ENCODE measurements at places on chromosomes 12 and 14.

DNA sequence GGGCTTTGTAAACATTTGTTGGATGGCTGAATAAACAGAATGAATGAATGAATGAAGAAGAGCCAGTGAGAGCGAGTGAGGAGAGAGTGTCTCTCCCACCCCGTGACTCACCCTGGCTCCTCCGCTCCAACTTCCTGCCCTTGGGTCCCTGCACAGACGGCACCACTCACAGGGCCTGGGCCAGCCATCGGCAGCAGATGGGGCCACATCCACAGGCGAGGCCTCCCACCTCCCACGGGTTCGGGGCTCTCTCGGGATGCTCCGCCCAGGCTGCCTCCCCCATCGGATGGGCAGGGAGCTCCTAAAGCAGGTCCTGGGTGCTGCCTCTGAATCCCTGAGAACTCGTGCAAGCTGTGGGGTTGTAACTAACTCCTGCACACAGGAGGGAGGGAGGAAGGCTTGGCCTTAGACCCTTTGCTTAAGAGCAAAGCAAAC, 41.3 kb downstream of the CCNK start:
- DNase-seq = peak; percentile 32

GRCh38 chr12:112017041-112017440, 3.8 kb downstream of the ERP29 start:
- DNase-seq = no peak

DNA sequence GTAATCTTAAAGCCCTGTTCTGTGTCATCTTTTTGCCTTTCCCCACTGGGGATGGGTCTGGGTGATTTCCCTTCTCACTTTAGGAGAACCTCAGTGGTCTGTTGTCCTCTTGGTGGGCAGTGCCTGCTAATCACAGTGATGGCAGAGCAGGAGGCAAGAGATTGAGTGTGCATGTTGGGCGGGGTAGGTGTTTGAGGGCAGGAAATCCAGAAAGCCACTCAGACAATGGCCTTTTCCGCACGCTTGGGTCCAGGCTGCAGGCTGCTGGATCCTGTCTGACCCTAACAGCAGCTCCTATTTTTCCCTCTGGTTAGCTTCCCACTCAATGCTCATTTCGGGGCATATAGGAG, 13.7 kb upstream of the ITGA5 start:
- no peak for DNase-seq

DNA sequence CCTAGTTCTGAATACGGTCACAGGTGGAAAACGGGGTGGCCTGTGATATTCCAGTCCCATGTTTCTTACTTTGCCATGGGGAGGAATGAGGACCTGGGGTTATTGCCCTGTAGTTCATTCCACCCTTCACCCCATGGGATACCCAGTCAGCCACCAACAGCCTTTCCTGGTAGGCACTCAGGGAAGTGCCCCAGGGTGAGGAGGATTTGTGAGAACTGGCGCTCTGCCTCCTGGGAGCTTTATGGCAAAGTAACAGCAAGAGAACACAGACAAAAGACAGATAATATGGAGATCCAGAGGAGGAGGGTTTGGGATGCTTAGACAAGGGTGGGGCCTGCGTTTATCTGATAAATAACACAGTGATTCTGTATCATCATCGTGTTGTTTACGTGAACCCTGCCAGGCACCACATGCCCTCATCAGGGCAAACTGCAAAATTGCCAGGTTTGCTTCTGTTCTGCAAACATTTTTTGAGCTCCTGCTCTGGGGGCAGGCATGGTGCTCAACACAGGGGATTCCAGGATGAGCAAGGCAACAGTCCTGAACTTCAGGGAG, 223.5 kb downstream of the SLC41A2 start:
- DNase-seq = no peak

DNA sequence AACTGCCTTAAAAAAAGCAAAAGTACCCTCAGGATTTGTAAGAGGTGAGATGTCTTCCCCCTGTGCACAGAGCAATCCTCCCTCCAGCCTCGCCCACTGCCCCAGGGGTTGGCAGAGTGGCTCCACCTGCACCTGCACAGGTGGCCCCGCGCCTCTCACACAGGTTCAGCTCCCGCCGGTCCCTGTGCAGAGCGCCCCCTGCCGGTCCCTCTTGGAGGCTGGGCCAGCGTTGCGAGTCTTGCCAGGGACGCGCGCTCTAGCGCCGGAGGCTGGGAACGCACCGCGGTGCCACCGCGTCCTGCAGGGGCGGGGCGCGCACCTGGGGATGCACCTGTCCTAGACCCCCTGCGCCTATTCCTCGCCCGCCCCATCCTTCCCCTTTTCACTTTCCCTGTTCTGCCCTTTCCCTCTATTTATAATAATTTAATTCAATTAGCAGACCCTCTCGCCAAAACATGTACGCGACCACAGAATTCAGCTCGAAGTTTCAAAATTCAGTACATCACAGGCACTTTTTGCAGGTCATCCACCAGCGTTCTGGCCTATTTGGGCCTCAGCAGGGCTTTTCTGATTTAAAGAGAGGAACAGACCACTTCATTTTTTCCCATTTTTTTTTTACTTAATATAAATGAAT, 618.6 kb downstream of the AACS start:
- DNase-seq = no peak

DNA sequence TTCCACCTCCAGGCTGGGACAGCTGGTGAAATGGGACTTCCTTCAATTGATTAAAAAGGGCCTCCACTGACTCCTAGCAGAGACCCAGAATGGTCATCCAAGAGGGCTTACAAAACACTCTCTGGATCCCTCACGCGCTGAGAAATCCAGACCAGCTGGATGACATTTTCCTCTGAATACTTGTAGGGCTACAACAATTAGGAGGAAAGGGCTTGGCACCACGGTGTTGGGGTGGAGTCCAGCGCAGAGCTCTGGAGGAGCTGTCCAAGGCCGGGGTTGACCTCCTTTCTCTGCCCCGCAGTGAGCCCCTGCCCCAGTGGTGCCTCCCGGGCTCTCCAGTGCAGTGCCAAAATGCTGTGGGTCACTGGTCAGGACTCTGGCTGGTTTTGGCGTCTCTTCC, 189.0 kb upstream of the CCND2 start:
- DNase-seq = no peak

DNA sequence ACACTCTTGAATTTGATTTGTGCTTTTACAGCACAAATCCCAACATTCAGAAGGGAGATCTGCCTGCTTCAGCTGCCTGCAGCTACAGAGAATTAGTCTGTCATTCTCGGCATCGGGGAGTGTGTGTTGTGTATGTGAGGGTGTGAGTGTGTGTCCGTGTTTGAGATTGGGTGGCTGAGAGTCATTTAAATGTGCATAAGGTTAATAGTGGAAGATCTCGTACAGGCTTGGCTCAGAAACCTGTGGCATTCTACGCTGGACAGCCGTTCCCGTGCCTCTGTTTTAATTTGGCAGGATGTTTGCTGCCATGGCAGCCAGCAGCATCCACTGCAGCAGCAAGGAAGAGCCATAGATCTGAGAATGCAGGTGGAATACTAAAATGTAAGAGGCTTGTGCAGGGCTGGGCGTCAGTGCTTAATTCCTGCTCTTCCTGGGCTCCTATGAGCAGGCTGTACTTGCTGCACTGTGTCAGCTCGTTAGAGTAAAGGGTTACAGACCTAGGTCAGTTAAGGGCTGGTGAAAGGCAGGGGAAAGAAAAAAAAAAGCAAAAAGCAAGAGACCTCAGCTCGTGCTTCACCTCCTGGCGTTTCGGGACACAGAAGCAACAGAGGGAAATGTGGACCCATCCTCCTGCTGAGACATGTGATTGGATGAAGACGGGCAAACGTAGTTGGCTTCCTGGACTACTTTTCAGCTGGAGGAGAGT, 205.4 kb downstream of the NAV3 start:
- DNase-seq = no peak

- no peak for DNase-seq
Observed at GRCh38 chr14:91869556-91869955, 2.2 kb upstream of the TC2N start.

- DNase-seq = no peak
Observed at GRCh38 chr14:84527706-84528105, 1002.2 kb upstream of the FLRT2 start.

DNA sequence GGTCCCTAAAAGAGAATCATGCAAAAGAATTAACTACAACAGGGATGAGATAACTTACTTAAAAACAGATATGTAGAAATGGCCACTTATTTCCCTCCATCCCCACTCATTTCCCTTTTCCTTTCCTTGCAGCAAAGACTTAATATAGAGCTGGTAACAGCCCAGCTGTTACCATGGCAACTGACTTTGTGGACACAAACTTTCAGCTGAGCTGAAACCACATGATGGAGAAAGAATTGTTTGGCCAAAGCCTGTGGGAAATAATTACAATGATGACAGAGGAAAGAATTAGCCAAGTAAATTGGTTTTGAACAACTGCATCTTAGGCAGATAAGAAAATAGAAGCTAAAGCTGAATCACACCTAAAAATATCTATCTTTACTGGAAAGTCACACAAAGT, 364.9 kb downstream of the GALC start:
- DNase-seq = peak; percentile 56

- DNase-seq = no peak
Observed at GRCh38 chr14:60722107-60722356, 2.1 kb downstream of the SIX4 start.

DNA sequence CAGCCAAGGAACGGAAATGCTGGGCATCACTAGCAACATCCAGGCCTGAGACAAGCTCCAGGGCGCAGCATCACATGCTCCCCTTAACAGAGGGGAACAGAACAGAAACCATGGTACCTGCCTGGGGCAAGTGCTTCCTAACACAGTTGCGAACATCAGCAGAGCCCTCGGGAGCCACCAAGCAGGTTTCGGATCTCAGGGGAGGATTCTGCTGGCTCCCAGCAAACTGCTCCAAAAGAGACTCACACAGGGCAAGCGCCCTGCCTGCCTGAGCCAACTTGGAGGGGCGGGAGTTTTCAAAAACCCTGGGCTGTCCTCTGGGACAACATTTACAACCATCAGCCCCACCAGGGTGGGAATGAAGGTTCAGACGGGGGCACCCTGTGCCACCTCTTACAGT, 19.6 kb downstream of the CHGA start:
- no peak for DNase-seq

GRCh38 chr12:59365133-59365532, 230.7 kb upstream of the SLC16A7 start:
- DNase-seq = no peak

DNA sequence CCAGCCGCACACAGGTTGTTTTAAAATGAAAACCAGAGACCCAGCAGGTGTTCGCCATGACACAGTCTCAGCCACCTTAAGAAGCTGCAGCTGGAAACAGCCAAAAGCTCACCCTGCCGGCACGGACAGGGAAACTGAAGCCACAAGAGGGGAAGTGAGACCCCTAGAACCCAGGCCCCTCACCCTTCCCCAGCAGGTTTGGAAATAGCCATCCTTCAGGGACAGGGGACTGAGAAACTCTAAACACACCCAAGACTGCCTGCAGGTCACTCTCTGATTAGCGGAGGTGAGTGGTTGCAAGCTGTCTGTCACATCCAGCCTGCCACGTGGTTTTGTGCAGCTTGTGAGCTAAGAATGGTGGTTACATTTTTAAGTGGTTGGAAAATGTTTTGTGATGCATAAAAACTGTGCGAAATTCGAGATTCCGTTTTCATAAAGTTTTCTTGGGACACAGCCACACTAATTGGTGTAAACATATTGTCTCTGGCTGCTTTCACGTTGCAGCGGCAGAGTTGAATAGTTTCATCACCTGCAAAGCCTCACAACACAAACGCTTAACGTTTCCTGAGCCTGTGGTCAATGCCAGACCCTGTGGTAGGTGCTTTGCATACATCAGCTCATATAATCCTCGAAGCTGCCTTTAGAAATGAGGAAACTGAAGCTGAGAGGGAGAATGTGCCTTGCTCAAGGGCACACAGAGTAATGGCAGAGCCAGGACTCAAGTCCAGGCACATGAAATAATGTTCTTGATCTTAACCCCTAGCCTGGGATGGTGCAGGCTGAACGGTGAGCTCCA, 1.7 kb upstream of the SELPLG start:
- DNase-seq = no peak

DNA sequence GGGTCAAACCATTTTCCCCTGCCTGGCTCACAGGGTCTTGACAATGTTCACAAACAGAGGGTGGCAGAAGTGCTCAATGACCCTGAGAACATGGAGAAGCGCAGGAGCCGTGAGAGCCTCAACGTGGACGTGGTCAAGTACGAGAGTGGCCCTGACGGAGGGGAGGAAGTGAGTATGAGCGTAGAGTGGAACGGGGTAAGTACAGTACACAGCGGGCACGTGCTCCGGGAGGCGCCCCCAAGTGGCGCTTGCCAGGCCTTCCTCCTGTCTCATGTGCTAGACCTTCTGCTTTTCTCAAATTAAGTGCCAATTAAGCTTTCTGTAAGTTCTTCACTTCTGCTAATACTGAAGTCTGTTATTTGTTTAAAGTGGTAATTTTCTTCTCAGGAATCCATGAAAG, 35.9 kb downstream of the XRCC3 start:
- no peak for DNase-seq

DNA sequence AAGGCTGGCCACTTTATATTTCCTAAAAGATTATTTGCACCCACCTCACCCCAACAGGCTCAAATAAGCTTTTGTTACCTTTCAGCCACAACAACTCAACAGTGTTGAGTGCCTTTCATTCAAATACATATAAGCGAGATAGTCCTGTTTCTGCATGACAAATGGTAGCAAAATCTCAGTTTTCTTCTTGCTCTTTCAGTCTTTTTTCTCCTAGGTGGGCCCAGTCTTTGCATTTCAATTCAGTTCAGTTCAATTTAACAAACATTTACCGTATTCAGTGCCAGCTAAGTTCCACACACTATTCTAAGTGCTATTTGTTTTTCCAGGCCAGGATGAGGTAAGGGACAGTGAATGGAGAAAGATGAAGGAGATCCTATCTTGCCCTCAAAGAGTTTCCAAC, 25.9 kb upstream of the BMP4 start:
- no peak for DNase-seq

DNA sequence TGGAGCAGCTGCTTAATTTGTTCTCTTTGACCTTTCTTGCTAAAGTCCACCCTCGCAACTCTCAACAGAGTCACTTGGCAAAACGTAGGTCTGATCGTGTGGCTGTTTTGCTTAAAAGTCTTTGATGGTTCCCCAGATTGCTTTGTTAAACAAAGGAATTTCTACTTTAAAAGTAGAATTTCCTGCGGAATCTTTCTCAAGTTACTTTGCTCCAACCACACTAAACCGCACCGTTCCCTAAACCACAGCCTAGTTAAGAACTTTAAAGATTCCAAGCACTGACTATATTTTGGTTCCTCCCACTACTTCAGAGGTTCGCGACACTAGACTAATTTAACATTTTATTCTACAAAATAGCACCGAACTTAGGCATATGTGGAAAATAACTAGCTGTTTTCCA, 114.8 kb upstream of the FGD4 start:
- DNase-seq = no peak

DNA sequence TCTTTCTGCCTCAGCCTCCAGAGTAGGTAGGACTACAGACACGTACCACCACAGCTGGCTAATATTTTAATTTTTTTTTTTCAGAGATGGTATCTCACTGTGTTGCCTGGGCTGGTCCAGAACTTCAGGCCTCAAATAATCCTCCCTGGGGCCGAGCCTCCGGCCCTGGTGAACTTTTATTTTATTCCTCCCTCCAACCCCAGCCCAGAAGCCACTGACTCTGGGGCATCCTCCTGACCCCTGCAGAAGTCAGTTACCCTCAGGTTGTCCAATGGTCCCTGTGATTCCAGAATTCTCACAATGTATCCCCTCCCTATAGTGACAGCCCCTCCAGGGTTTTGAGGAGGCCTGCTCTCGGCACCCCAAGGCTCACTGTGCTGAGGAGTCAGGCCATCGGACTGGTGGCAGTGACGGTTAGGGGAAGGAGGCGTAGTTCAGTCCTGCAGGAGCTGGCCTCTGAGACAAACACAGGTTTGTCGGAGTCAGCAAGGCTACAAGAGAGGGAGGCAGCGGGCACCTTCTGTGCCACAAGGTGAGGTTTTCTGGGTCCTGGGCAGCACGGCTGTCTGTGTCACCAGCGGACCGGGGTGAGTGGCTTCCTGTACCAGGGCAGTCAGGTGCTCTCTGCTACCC, 19.4 kb upstream of the FIGNL2 start:
- DNase-seq = no peak

All from GM04504 (cell line).